ENCODE measurements at places on chromosomes 12 and 14.
A peak's percentile ranks its signal among the peaks of the same experiment; 100 is the strongest.

DNA sequence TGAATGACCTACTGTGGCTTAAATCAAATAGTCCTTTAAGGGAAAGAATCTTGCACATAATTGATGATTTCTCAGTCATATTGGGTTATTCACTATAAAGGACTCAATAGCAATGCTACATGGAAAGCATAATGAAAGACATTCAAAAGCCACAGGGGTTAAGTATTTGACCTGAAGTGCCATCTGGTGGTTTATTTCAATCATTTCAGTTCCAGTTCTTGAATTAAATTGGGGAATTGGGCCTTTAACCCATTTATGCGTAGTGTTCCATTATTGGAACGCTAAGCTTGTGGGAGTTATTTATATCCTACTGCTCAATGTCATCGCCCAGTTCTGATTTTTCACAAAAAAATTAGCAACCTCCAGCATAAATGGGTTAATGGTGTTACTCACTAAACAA, 41.3 kb upstream of the C12orf71 start:
- no peak for DNase-seq

DNA sequence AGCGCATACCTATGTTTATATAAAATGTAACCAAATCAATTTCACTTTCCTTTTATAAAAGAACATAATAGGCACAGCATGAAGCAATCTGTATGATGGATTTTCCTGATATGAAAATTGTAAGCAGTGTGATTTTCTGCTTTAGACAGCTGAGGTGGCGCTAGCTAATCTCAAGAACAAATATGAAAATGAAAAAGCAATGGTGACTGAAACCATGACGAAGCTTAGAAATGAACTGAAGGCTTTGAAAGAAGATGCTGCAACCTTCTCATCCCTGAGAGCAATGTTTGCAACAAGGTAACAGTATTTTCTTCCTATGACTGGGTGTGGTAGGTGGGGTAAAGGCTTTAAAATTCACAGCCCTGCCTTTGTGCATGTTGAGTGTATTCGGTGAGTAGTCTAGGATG, 65.0 kb upstream of the FGD4 start:
- no peak for DNase-seq

DNA sequence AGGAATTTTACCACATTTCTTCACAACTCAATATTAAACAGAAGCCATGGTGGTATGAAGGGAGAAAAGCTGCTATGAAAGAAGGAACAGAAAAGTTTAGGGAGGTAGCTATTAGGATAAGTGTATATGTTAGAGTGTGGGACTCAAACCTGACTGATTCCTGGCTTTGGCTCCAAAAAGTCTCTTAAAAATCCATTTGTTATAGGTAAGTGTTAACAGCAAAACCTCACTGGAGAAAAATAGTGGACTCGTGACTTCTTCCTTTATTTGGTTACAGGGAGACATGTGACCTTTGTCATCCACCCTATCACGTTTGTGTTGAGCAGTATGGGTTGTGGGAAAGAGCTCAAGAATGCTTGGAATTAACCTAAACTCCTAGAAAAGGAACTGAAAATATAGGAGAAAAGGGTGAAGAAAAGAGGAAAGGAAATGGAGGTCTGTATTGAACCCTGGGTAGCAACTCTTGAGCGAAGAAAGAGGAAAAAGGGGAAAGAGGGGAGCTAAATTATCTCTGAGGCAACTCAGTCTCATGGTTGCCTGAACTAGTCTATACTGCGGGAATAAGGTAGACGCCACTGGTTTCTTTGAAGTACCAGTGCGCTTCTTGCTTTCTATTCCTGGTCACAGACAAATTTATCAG, 3.6 kb upstream of the EID3 start:
- DNase-seq: no peak

- no peak for DNase-seq
Observed at GRCh38 chr14:75223664-75224154, 47.3 kb upstream of the TMED10 start.

GRCh38 chr14:79333198-79333546, 878.1 kb downstream of the DIO2 start:
- DNase-seq: no peak

- DNase-seq: peak; percentile 46
Observed at GRCh38 chr12:74021937-74022336, 515.7 kb upstream of the ATXN7L3B start.

DNA sequence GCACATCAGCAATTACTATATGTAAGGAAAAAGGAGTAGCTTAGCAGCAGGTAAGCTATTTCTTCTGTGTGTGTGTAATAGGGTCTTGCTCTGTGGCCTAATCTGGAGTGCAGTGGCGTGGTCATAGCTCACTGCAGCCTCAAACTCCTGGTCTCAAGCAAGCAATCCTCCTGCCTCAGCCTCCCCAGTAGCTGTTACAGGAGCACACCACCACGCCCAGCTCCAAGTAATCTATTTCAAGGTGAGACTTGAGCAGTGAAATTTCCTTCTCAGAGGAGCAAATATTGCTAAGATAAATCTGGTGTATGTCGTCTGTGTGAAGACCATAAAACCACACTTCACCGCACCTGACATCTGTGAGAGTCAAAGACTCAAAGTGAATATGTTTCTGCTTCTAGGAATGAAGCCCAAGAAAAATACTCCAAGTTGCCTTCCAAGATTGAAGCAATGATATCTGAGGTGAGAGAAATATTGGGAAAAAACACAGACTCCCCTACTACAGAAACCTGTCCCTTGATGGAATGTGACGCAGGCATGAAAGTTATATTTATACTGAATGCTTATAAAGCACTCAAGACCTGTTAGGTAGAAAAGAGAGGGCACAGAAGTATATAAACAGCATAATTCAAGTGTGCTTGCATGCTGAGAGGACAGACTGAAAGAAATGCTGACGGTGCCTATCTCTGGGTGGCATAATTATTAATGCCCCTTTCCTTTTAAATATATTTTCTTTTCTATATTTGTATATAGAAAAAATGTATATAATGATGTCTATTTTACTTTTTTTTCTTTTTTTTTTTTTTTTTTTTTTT, 2.5 kb upstream of the SELPLG start:
- DNase-seq: no peak

- peak; percentile 2 for DNase-seq
Observed at GRCh38 chr12:28771968-28772367, 377.1 kb upstream of the FAR2 start.

GRCh38 chr12:49783917-49784676, 42.7 kb downstream of the TMBIM6 start:
- DNase-seq: no peak

DNA sequence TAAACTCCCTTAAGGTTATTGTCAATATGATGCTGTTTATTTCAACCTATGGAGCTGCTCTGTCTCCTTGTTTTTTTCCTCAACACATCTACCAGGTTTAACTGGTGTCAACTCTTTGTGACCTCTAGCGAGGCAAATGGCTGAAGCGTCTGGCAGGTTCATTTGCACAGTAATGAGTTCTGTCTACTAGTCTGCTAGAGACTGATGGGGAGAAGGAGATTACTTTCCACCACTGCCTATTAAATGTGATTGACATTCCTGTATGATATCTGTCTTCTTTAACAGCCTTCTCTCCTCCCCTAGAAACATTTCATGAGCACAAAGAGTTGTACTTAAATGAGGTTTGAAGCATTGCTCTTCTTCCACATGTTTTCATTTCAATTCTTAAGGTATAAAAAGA, 253.7 kb downstream of the SLC6A15 start:
- no peak for DNase-seq

DNA sequence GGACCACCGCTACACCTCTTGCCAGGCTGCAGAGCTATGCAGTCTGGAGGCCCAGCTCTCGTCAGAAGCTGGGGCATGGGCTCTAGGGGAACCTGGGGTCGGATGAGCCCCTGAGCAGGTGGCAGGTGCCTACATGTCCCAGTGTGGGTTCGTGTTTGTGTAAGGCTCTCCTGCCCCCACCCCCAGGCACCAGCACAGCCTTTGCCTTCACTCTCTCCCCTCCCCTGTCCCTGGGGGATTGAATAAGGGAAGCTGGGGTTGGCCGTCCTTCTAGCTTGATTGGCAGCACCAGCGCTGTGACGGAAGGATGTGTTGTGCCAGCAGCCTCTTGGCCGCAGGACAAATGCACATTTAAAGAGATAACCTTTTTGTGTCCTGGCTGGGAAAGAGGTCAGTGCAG, 34.8 kb upstream of the TSPAN9 start:
- no peak for DNase-seq

DNA sequence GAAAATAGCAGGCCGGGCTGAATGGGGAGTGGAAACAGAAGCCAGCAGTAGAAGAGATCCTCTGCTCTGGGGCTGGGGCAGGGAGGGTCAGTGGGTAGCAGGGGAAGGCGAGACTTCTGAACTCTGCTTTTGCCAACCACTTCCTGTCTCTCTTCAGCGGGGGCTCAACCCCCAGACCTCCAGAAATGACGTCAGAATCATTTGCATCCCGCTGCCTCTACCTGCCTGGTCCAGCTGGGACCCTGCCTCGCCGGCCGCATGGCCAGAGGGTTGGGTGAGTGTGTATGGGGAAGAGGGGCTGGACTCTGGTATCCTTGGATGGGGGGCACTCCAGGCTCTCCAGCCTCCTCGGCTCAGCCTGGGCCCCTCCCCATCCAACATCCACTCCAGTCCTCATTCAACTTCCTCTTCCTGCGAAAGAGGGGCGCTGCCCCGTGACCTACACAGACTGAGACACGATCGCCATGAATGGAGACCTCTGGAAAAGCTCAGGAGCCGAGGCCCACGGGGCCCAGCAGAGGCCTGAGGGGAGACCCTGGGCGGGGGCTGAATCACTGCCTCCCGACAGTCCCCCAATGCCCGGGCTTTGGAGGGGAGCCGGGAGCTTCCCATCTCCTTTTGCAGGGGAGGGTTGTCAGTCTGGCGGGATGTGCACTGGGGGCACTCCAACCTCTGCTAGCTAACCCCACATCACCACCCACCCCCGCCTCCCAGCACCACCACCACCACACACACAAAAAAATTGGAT, 458 bp upstream of the HOXC4 start:
- no peak for DNase-seq

DNA sequence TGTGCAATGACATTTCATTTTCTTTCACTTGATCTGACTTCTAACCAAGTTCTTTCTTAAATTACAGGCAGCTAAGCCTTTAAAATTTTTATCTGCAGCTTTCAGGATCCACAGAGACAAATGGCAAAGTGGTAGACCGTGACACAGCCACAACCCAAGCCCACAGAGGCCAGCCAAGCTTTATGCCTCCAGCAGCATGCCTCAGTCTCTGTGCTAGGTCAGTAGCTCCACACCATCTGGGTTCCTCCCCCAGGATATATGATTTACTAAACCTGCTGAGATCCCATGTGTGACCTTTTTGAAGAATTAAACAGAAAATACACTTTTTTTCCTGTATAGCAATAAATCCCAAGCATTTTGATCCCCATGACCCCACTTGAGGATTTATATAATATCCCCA, 290.4 kb upstream of the CAND1 start:
- no peak for DNase-seq

GRCh38 chr12:20628999-20629398, 66.1 kb upstream of the SLCO1C1 start:
- no peak for DNase-seq

GRCh38 chr14:92970271-92970670, 47.3 kb downstream of the CHGA start:
- no peak for DNase-seq

- no peak for DNase-seq
Observed at GRCh38 chr12:54282949-54283593, 2.5 kb downstream of the HNRNPA1 start.

DNA sequence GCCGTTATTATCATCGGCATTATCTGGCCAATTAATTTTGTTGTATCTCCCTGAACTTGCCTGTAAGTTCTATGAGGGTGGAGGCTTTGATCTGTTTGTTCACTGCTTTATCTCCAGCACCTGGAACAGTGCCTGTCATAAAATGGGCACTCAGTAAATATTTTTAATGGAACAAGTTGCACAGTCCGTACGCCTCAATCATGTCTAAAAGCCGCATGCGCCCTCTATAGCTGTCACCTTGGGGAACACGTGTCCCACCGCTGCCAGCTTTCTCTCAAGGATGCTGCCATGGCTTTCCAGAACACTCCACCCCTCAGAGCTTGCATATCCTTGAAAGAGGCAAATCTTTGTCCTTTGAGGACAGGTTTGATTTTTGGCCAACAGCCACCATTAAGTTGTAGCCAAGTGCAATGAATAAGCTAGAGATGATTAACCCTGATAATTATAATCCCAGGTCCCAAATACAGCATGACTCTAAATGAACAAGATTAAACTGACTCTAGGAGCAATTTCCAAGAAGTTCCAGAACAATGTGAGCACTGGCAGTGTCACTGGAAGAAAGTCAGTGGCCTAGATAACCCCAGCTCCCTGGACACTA, 55.1 kb downstream of the ERH start:
- peak; percentile 100 for DNase-seq

DNA sequence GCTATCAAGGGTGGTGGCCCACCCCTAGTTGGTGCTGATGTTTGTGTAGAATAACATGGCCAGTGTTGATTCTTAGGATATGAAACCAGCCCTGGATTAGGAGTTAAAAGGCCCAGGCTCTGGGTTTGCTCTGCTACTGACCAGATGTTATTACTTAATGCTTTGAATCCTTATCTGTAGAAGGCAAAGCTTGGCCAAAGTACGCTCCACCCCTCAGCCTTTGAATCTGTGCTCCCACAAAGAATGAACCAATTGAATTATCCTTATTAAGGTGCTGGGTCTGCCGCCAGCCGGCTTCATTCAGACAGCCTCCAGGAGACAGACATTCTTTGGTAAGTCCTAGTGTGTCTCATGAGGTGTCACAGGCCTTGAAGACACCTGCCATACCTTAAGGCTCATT, 41.8 kb downstream of the AKAP3 start:
- no peak for DNase-seq

GRCh38 chr12:65248656-65249633, 29.5 kb upstream of the MSRB3 start:
- no peak for DNase-seq

GRCh38 chr12:47819138-47819895, 386 bp downstream of the HDAC7 start:
- DNase-seq: no peak

DNA sequence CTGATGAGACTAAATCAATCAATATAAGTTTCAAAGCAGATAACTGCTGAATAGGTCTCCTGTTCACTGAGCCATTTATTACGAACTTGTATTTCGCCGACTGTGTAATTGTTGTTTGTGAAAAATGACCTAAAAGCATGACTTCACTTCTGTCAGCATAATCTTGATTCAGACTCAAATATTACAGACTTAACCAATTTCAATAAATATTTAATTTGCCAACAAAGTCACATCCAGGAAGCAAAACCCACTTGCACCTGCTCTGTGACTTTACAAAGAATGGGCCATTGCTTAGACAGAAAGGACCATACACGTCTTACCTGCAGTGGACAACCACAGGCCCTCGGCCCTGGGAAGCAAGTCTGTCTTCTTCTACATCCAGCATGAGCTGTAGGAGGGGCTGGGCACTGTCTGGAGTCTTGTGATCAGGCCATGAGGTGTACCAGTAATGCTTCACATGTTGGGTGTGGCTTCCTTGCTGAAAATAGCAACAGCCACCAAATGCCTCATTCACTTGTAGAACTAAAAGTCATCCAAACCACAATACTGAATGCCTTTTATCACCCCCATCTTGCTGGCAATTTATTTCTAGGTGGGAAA, 23.5 kb upstream of the PTPRB start:
- no peak for DNase-seq

- no peak for DNase-seq
Observed at GRCh38 chr12:30092983-30093617, 309.4 kb upstream of the TMTC1 start.

GRCh38 chr12:49388682-49389386, 21.6 kb downstream of the SPATS2 start:
- DNase-seq: no peak
